ENCODE measurements at places on chromosomes 7 and 10.

- H3K27me3 ChIP-seq, result no peaks in the 10 kb centered on the region
- no peaks in the 10 kb centered on the region for H3K4me1 ChIP-seq
- no peak overlapping the region for H3K4me3 ChIP-seq
Observed at GRCh38 chr10:32687546-32687945, 241.6 kb downstream of the CCDC7 start.

DNA sequence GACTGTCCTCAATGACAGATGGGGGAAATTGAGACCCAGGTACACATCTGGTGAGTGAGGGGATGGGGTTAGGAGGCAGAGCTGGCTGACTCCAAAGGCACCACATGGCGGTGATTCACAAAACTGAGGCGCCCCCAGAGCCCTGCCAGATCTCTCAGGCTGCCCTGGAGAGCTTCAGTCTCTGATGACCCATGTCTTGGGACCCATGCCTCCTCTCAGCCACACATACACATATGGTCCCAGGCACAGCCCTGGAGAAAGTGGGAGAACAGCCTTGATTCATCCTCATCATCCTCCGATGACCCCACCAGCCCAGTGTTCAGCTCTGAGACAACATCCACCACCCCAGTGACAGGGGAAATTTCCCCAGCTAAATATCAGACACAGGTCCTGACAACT lies 426.0 kb downstream of the RPS24 start:
- H3K27ac ChIP-seq, result no peak overlapping the region
- H3K36me3 ChIP-seq, result no peaks in the 10 kb centered on the region
- no peaks in the 10 kb centered on the region for H3K4me1 ChIP-seq
- no peak for DNase-seq
- H3K27me3 ChIP-seq, result no peaks in the 10 kb centered on the region
- no peak overlapping the region for H3K4me3 ChIP-seq

DNA sequence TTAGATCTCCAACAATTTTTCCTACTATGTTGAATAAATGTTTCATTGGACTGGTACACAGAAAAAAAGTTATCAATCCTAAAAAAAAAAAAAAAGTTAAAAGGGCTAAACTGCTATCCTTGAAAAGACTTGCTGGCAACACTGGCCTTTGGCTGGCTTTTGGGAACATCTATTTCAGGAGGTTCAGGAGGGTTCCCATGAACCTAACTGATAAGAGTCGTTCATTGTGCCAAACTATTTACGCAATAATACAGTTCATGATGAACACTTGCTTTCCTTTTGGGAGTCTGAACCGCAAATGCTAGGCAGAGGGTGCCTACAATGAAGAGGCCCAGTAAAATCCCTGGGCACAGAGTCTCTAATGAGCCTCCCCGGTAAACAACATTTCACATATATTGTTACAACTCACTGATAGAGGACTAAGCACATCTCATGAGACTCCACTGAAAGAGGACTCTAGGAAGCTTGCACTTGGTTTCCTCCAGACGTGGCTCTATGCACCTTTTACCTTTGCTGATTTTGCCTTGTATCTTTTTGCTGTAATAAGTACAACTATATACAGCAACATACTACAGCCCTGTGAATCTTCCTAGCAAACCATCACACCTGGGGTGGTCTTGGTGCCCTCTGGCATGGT lies 45.0 kb downstream of the ZFAND4 start:
- no peak overlapping the region for H3K4me3 ChIP-seq
- no peaks in the 10 kb centered on the region for H3K36me3 ChIP-seq
- H3K4me1 ChIP-seq, result peaks cover 8% of the 10 kb centered on the region

DNA sequence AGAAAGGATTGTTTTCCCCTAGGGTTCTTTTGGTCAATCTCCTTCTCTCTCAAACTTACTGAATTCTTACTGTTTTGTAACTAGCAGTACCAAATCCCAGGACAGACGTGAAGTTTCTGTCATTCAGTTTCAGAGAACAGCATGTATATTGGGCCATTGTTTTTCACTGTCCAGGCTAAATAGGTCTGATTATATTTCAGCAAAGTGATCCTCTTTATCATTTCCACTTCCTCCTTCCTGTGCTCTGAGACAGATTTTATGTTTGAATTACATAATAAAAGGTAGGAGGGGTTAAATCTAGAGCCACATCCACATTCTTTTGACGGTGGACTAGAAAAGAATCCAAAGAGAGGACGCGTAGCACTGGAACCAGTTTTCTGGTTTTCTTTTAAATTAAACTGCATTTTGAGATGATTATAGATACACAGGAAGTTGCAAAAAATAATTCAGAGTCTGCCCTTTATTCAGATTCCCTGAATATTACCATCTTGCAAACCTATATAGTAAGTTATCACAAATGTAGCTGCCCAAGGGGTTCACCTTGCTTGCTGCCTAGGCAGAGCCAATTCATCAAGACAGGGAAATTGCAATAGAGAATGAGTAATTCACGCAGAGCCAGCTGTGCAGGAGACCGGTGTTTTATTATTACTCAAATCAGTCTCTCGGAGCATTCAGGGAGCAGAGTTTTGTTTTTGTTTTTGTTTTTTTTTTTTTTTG lies 40.1 kb downstream of the AKR1E2 start:
- no peaks in the 10 kb centered on the region for H3K4me1 ChIP-seq
- no peak overlapping the region for H3K27ac ChIP-seq
- no peak for DNase-seq
- no peaks in the 10 kb centered on the region for H3K27me3 ChIP-seq
- H3K36me3 ChIP-seq, result no peaks in the 10 kb centered on the region

- H3K4me3 ChIP-seq, result no peak overlapping the region
- no peaks in the 10 kb centered on the region for H3K36me3 ChIP-seq
- no peaks in the 10 kb centered on the region for H3K27me3 ChIP-seq
- no peak for DNase-seq
- peaks cover 28% of the 10 kb centered on the region for H3K4me1 ChIP-seq
- H3K27ac ChIP-seq, result peak overlapping the region; percentile 75
Observed at GRCh38 chr10:102633287-102633686, 11.0 kb upstream of the TRIM8 start.

DNA sequence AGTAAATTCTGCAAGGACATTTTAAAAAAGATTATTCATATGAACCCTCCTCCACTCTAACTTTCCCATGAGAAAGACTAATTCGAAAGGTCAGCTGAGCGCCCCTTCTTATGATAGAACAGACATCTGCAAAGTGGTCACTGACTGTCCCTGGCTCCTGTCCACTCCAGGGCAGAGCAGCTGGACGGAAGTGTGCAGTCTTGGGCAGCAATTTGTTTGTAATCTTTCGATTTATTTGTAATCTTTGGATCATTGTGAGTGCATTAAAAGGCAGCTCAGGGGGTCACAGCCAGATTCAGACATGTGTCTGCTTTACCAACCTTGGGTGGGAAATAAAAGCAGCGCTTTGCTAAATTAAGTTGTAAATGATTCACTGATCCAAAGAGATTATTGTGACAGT lies 158.8 kb upstream of the ADARB2 start:
- H3K27me3 ChIP-seq, result no peaks in the 10 kb centered on the region
- DNase-seq, result no peak
- no peak overlapping the region for H3K4me3 ChIP-seq
- no peak overlapping the region for H3K27ac ChIP-seq
- H3K36me3 ChIP-seq, result no peaks in the 10 kb centered on the region
- H3K4me1 ChIP-seq, result no peaks in the 10 kb centered on the region

DNA sequence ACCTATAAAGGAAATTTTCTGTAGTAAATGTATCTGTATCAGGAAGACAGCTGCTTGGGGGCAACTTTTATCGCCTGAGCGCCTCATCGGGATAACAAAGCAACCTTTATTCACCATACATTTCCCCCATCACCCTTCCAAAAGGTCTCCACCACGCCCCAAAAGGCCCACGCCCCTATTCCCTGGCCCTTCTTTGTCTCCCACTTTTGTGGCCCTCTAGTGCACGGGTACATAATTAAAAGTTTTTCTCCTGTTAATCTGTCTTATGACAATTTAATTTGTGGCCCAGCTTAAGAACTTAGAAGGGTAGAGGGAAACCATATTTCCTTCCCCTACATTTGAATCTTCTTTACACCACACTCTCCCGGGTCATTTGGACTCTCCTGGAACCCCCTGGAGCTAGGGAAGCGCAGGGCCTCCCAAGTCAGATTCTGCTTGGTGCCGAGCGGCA lies 625 bp downstream of the RP9 start:
- H3K27ac ChIP-seq, result peak overlapping the region; percentile 88
- peak overlapping the region; percentile 96 for H3K4me3 ChIP-seq
- peaks cover 1% of the 10 kb centered on the region for H3K36me3 ChIP-seq

GRCh38 chr10:127534074-127534473 lies 15.0 kb upstream of the NPS start:
- DNase-seq, result no peak
- no peaks in the 10 kb centered on the region for H3K27me3 ChIP-seq
- H3K36me3 ChIP-seq, result no peaks in the 10 kb centered on the region

GRCh38 chr7:34756025-34756437 lies 98.0 kb downstream of the NPSR1 start:
- H3K36me3 ChIP-seq, result no peaks in the 10 kb centered on the region
- no peak overlapping the region for H3K27ac ChIP-seq
- H3K4me3 ChIP-seq, result no peak overlapping the region
- no peak for DNase-seq

DNA sequence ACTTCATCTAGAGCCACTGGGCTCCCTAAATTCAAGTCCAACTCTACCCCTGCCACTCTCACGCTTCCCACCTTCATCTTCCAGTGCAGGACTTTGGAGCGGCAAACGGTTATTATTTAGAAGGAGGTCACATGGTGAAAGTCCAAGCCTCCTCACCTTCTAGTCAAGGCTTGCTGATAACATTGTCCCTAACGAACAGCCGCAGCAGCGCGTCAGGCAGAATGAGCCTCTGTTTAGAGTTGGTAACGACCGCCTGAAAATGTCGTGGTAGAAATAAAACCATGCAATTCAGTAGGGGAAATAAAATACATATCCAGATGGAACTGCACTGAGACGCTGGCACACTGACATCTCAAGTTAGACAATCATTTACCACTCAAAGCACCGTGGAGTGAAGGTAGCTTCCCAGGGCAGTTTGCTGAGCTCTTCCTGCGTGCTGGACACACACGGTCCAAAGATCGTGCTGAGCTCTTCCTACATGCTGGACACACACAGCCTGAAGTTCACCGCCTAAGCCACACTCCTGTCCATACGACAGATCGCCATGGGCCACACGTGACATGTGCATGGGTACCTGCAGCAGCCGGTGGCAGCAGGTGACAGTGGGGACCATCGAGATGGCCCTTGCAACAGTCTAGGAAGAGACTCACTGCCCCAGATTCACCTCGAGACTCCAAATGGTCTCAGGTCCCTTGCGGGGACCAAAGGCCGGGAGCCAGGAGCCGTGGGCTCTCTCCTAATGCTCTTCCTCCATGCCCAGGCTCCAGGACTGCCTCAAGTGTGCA lies 323.5 kb downstream of the PTPRN2 start:
- H3K4me3 ChIP-seq, result no peak overlapping the region
- no peak overlapping the region for H3K27ac ChIP-seq
- DNase-seq, result no peak
- no peaks in the 10 kb centered on the region for H3K4me1 ChIP-seq
- H3K36me3 ChIP-seq, result no peaks in the 10 kb centered on the region

- no peak for DNase-seq
- H3K4me1 ChIP-seq, result no peaks in the 10 kb centered on the region
- H3K27me3 ChIP-seq, result no peaks in the 10 kb centered on the region
- no peaks in the 10 kb centered on the region for H3K36me3 ChIP-seq
- no peak overlapping the region for H3K4me3 ChIP-seq
Observed at GRCh38 chr7:138151731-138152577, 75.7 kb downstream of the AKR1D1 start.

- no peak overlapping the region for H3K27ac ChIP-seq
- H3K36me3 ChIP-seq, result no peaks in the 10 kb centered on the region
- H3K4me1 ChIP-seq, result peaks cover 47% of the 10 kb centered on the region
- no peak for DNase-seq
- H3K4me3 ChIP-seq, result no peak overlapping the region
- peaks cover 85% of the 10 kb centered on the region for H3K27me3 ChIP-seq
Observed at GRCh38 chr7:129784783-129785684, 167.7 kb downstream of the UBE2H start.

GRCh38 chr10:113562069-113562468 lies 9.2 kb downstream of the HABP2 start:
- H3K27me3 ChIP-seq, result no peaks in the 10 kb centered on the region
- H3K4me1 ChIP-seq, result no peaks in the 10 kb centered on the region
- no peaks in the 10 kb centered on the region for H3K36me3 ChIP-seq
- no peak for DNase-seq

DNA sequence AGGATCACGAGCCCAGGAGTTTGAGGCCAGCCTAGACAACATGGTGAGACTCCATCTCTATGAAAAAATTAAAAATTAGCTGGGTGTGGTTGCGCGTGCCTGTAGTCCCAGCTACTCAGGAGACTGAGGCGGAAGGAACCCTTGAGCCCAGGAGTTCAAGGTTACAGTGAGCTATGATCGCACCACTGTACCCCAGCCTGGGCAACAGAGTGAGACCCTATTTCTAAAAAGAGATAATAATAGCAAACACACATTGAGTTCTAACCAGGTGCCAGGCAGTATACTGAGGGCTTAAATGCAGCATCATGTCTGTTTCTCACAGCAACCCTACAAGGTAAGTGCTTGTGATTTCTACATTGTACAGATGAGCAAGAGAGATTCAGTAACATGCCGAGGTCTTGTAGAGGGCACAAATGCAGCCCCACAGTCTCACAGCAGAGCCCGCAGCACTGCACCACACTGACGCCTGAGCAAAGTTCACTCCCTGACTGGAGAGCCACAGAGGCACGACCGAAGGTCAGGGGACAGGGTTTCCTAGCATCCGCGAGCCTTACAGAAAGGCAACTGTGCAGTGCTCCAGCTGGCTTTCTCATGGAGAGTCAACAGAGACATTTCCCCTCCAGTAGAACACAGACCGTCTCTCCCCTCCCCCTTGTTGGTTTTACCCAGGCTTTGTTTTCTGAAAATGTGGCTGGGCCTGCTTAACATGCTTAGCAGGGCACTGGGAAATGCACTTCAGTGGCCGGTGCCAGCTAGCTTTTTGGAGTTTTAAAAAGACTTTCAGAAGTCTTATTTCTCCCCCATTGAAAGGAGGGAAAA lies 36.5 kb downstream of the PDSS1 start:
- no peaks in the 10 kb centered on the region for H3K4me1 ChIP-seq
- no peaks in the 10 kb centered on the region for H3K27me3 ChIP-seq
- DNase-seq, result no peak
- peaks cover 65% of the 10 kb centered on the region for H3K36me3 ChIP-seq
- H3K4me3 ChIP-seq, result no peak overlapping the region

DNA sequence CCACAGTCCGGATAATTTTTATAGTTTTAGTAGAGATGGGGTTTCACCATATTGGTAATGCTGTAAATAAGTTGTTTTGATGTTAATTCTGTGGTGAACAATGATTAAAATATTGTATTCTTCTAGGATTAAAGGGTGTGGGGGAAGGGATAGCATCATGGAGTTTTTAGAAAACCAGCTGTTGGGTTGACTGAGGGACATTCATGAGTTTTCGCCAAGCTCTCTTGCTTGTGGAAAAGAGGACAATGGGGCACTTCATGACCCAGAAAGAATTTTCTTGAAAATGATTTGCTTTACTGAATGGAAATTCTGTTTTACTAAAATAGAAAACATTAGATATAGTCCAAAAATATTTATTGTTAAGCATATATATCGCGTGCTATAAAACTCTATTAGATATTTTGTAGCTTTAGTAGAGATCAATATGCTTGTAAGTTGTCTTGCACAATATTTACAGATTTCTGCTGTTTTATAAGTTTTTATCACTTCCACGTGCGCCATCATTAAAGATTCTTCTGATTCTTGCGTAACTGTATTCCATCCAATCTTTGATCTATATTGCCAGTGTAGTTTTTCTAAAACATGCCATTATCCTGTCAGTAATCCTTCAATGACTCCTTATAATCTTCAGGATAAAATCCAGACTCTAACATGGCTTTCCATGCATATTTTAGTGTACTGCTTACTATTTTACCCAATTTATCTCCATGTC lies 41.8 kb downstream of the LCOR start:
- no peak for DNase-seq
- H3K4me3 ChIP-seq, result no peak overlapping the region
- no peaks in the 10 kb centered on the region for H3K4me1 ChIP-seq
- no peak overlapping the region for H3K27ac ChIP-seq
- H3K36me3 ChIP-seq, result no peaks in the 10 kb centered on the region
